Stimulated activated naive B cell treated with anti-CD40 and anti-IgM and Interleukin-4, amounts not matched to agents 10 μg/mL and 1 μg/mL and 100 μg/mL, for 72 hours (primary cell): ENCODE measurements at places on chromosomes 2 and 18.

DNA sequence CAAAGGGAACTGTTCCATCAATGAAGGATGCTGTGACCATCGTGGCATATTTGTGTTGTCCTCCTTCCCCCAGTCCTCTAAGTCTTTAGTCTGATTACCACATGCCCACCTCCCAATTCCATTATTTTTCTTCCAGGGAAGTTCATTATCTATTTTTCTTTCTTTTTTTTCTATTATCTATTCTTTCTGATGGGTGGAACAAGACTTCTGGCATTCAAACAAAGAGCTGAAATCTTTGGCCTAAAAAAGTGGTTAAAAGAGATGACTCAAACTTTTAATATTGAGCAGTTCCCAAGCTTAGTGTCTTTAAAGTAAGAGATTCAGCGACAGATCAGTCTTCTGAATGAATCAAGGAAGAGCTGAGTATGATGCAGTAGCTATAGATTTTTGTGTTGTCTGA is 66.6 kb downstream of the DIS3L2 start:
- peaks cover 39% of the 10 kb centered on the region for H3K4me1 ChIP-seq
- H3K27me3 ChIP-seq = no peaks in the 10 kb centered on the region
- H3K4me3 ChIP-seq = no peak overlapping the region
- no peak overlapping the region for H3K27ac ChIP-seq
- H3K36me3 ChIP-seq = peaks cover 50% of the 10 kb centered on the region

GRCh38 chr2:81195774-81196382 is 891.3 kb upstream of the LRRTM1 start:
- H3K36me3 ChIP-seq = peaks cover 4% of the 10 kb centered on the region
- no peak for DNase-seq
- no peak overlapping the region for H3K4me3 ChIP-seq
- H3K27ac ChIP-seq = no peak overlapping the region

DNA sequence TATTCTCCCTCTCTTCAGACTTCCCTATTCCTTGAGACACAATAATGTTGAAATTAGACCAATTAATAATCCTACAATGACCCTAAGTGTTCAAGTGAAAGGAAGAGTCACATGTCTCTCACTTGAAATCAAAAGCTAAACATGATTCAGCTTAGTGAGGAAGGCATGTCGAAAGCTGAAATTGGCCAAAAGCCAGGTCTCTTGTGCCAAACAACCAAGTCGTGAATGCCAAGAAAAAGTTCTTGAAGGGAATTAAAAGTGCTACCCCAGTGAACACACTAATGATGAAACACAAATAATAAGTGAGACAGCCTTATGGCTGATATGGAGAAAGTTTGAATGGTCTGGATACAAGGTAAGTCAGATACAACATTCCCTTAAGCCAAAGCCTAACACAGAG is 115.4 kb downstream of the PXDN start:
- H3K4me3 ChIP-seq = no peak overlapping the region
- H3K36me3 ChIP-seq = no peaks in the 10 kb centered on the region
- H3K27me3 ChIP-seq = peaks cover 7% of the 10 kb centered on the region
- DNase-seq = no peak
- no peak overlapping the region for H3K27ac ChIP-seq
- H3K4me1 ChIP-seq = peaks cover 4% of the 10 kb centered on the region

DNA sequence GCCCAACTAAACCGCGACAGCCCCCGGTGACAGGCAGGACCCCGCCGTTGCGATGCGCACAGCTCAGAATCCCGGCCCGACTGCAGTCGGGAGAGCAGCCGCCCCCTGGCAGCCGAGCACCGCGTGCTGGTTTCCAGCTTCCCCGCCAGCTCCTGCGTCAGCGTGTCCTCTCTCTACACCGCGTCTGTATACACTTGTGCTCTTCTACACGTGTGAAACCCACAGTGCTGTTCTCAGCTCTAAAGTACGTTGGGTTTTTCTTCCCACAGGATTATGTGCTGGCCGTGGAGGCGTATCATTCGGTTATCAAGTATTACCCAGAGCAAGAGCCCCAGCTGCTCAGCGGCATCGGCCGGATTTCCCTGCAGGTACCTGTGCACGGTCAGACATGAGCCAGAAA is 54.0 kb downstream of the ADI1 start:
- H3K27ac ChIP-seq = no peak overlapping the region
- peaks cover 5% of the 10 kb centered on the region for H3K4me1 ChIP-seq
- H3K4me3 ChIP-seq = no peak overlapping the region
- no peak for DNase-seq
- H3K27me3 ChIP-seq = no peaks in the 10 kb centered on the region

DNA sequence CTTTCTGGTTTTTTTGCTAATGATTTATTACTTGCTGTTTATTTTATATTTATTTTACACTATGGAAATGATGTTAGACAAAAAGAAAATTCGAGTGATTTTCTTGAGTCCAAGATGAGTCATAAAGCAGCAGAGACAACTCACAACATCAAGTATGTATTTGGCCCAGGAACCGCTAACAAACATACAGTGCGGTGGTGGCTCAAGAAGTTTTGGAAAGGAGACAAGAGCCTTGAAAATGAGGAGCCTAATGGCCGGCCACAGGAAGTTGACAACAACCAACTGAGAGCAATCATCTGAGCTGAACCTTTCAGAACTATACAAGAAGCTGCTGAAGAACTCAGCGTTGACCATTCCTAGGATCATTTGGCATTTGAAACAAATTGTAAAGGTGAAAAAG is 594.1 kb downstream of the SATB2 start:
- DNase-seq = no peak
- no peaks in the 10 kb centered on the region for H3K4me1 ChIP-seq
- H3K27ac ChIP-seq = no peak overlapping the region
- no peaks in the 10 kb centered on the region for H3K27me3 ChIP-seq
- H3K36me3 ChIP-seq = no peaks in the 10 kb centered on the region

DNA sequence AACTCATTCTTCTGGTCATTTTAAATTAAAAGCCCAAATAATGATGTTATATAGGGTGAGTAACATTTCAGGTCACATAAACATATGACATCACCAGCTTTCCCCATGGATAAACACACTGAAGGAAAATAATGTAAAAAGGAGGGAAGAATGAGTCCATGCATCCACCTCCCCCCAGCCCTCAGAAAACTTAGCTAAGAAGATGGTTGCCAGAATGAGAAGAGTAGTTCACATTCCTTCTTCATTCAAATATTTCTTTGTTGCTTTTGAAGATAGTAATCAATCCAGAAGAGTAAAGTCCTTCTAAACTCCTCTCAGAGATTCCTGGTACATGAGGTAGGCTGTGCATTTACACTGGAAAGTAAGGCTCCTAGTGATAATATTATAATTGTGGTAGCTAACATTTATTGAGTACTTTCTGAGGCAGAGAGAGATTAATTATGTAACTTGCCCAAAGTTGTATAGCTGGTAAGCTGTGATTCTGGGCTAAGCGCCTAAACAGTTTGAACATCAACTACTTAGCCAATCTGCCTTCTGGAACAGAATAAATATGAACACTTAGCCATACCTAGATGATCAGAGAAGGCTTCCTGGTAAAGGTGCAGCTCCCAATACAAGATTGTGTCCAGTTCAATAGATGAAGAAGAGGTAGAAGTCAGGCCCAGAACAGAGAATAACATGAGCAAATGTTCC is 256.7 kb upstream of the FN1 start:
- no peak overlapping the region for H3K27ac ChIP-seq
- H3K4me1 ChIP-seq = no peaks in the 10 kb centered on the region
- DNase-seq = no peak
- H3K36me3 ChIP-seq = no peaks in the 10 kb centered on the region

DNA sequence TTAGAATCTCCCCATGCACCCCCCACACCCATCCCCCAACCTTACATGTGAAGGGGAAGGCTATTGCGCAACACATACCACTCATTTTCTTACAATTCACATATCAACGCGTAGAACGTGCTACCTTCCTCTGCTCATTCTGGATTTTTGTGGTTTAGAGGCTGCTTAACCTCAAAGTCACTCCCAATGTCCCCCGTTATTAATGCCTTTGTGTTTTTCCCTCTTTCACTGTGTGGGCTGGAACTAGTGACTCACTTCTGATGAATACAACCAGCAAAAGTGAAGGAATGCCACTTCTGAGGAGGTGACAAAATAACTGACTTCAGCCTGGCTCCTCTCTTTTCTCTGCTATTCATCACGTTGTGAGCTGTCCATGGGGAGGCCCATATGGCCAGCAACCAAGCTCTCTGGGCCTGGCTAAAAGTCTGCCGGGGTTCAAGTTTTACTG is 342.5 kb upstream of the NXPH2 start:
- H3K36me3 ChIP-seq = no peaks in the 10 kb centered on the region
- DNase-seq = no peak
- no peaks in the 10 kb centered on the region for H3K27me3 ChIP-seq
- no peaks in the 10 kb centered on the region for H3K4me1 ChIP-seq
- no peak overlapping the region for H3K27ac ChIP-seq

DNA sequence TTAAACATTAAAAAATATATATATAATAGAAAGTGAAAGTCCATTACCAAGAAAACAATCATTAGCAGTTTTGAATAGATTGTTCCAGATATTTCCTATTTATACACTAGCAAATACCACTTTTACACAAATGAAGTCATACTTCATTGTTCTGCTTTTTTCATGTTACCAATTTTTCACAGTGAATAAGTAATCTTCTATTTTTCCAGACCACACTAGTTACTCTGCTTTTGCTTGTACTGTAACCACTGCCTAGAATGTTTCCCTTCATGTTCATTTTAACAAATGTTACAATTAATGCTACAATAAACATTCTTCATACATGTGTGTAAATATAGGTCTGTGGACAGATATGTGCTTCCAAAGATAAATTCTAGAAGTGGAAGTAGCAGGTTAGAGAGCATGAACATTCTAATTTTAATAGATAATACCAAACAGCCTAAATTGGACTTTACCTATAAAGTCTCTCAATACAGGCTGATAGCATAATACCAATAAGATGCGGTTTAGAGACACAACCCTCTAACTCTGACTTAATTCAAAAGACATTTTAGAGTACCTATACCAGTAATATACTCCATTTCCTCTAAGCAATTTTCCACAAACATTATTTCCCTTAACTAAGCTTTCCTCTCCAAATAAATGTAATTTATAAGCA is 17.0 kb downstream of the ITSN2 start:
- H3K27ac ChIP-seq = peak overlapping the region; percentile 88
- H3K36me3 ChIP-seq = peaks cover 20% of the 10 kb centered on the region
- no peak for DNase-seq
- no peaks in the 10 kb centered on the region for H3K27me3 ChIP-seq
- peaks cover 40% of the 10 kb centered on the region for H3K4me1 ChIP-seq

DNA sequence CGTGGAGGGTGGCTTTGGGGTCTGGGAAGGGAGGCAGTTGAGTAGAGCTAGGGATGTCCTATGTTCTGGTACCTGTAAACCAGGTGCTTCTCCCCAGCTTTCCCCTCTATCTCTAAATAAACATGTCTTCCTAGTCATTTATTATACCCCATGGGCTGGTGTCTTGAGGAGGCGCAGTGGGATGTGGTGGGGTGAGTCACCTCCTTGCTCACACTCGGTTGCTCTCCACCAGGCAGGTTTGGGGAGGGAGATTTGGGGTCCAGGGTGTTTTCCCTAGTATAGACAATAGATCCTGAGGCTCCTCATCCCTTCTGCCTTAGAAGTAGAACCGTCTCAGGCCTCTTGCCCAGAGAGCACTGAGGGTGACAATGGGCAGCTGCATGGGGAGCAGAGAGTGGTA is 5.1 kb downstream of the PSD4 start:
- peaks cover 61% of the 10 kb centered on the region for H3K4me1 ChIP-seq
- H3K27ac ChIP-seq = peak overlapping the region; percentile 78
- no peak for DNase-seq
- H3K27me3 ChIP-seq = no peaks in the 10 kb centered on the region
- H3K36me3 ChIP-seq = peaks cover 75% of the 10 kb centered on the region

DNA sequence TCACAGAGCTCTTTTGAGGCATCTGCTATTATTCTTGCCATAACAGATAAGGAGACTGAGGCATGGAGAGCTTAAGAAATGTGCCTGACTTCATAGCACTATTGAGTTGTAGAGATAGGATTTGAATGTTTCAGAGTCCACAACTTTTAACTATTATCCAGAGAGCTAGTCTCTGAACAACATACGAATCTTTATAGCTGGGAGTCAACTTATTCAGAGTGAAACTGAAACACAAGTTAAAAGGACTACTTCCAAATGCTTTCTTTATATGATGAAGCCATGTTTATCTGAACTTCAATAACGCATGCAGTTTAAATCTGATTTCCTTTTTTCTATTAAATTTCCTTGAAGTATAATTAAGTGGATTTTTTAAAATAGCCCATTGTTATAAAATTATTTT is 268.8 kb downstream of the IKZF2 start:
- no peak for DNase-seq
- no peaks in the 10 kb centered on the region for H3K4me1 ChIP-seq
- H3K27ac ChIP-seq = no peak overlapping the region
- H3K4me3 ChIP-seq = no peak overlapping the region
- peaks cover 22% of the 10 kb centered on the region for H3K36me3 ChIP-seq

- H3K4me1 ChIP-seq = peaks cover 19% of the 10 kb centered on the region
- peak overlapping the region; percentile 91 for H3K4me3 ChIP-seq
- peak overlapping the region; percentile 56 for H3K27ac ChIP-seq
Observed at GRCh38 chr18:9334973-9335696, 562 bp downstream of the TWSG1 start.

DNA sequence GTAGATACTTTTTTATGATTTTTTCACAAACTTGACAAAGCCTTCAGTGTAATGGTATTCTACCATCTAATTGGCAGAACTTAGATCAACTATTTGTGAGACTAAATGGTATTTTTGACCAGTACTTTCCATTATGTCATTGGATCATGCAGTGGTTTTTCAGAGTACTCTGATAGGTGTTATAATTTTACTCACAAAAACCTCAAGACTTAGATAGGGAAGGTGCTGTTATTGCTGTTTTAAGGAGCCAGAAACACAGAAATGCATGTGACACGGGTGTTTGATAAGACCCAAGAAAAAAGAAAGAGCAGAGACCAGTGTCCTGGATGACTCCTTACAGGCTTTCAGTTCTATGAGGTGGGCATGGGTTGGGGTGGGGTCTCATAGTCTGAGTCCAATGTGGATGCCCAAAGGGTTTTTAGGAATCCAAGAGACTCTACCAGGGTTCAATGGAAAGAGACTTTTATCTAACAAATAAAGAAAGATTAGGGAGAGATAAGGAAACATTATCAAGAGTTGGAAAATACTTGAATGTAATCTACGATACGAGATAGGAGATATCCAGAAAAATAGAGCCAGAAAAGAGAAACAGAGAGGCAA is 31.3 kb downstream of the SP140 start:
- DNase-seq = no peak
- H3K4me1 ChIP-seq = peaks cover 39% of the 10 kb centered on the region
- H3K27me3 ChIP-seq = no peaks in the 10 kb centered on the region
- H3K27ac ChIP-seq = peak overlapping the region; percentile 97

DNA sequence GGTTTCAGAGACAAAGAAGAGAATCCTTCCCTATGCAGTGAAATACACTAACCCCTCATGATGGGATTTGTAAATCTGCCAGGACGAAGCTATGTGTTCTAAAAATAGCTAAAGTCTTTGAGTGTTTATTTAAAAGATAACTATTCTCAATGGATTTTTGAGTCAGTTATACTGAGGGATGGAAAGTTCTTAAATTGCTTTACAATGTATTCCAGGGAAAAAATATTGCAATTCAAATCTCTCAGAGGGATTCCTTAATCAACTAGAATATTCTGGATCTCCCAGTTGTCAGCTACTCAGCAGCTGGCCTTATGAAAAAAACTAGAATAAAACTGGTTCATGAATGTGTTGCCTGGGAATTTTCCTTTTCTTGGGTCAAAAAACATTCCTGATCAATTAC is 312.4 kb downstream of the PLCL1 start:
- no peak overlapping the region for H3K27ac ChIP-seq
- no peaks in the 10 kb centered on the region for H3K27me3 ChIP-seq
- no peak overlapping the region for H3K4me3 ChIP-seq
- no peaks in the 10 kb centered on the region for H3K36me3 ChIP-seq

- DNase-seq = no peak
- H3K4me3 ChIP-seq = no peak overlapping the region
- no peaks in the 10 kb centered on the region for H3K27me3 ChIP-seq
- H3K27ac ChIP-seq = no peak overlapping the region
Observed at GRCh38 chr2:42653908-42654445, 85.5 kb downstream of the MTA3 start.
